ENCODE measurements at places on chromosomes 6 and 20. TPM values are rescaled to one million over a fixed set of nuclear protein-coding genes. Genes with fewer than 3 reads are reported as not detected.

DNA sequence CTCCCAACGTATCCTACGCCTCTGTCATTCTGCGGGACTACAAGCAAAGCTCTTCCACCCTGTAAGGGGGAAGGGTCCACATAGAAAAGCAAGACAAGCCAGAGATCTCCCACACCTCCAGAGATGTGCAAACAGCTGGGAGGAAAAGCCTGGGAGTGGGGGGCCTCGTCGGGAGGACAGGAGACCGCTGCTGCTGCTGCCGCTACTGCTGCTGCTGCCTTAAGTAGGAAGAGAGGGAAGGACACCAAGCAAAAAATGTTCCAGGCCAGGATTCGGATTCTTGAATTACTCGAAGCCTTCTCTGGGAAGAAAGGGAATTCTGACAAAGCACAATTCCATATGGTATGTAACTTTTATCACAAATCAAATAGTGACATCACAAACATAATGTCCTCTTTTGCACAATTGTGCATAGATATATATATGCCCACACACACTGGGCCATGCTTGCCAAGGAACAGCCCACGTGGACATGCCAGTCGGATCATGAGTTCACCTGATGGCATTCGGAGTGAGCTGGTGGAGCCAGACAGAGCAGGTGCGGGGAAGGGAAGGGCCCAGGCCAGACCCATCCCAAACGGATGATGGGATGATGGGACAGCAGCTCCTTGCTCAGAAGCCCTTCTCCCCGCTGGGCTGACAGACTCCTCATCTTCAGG lies 108.8 kb upstream of the RAB32 start:
- peak overlapping the region; percentile 40 for H3K4me3 ChIP-seq
- H3K4me1 ChIP-seq, result no peaks in the 10 kb centered on the region
- H3K27me3 ChIP-seq, result no peaks in the 10 kb centered on the region
- DNase-seq, result no peak
- H3K36me3 ChIP-seq, result no peaks in the 10 kb centered on the region

GRCh38 chr6:147447835-147448611 lies 60.5 kb upstream of the SAMD5 start:
- no peak overlapping the region for H3K27ac ChIP-seq
- H3K36me3 ChIP-seq, result no peaks in the 10 kb centered on the region
- no peaks in the 10 kb centered on the region for H3K27me3 ChIP-seq
- no peaks in the 10 kb centered on the region for H3K4me1 ChIP-seq
- peak overlapping the region; percentile 5 for H3K4me3 ChIP-seq

DNA sequence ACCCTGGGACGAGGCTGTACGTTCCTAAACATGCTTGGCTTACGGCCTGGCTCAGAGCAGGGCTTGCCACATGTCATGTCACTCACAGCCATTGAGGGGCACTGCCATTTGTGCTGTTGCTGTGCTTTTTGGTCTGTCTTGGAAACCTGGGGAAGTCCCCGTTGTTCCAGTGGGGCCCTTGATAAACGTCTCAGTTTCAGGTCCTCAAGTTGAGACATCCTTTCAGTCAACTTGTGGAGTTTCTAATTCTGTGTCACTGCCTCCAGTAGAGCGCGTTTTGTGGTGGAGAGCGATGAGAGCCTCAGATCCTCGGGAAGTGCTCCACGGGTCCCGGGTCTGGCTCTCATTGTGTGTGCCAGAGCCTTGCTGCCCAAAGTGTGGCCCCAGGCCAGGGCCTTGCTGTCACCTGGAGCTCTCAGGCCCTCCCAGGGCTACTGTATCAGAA lies 43.0 kb upstream of the CCR6 start:
- H3K4me1 ChIP-seq, result no peaks in the 10 kb centered on the region
- DNase-seq, result no peak
- H3K36me3 ChIP-seq, result no peaks in the 10 kb centered on the region
- H3K4me3 ChIP-seq, result no peak overlapping the region
- no peak overlapping the region for H3K27ac ChIP-seq

DNA sequence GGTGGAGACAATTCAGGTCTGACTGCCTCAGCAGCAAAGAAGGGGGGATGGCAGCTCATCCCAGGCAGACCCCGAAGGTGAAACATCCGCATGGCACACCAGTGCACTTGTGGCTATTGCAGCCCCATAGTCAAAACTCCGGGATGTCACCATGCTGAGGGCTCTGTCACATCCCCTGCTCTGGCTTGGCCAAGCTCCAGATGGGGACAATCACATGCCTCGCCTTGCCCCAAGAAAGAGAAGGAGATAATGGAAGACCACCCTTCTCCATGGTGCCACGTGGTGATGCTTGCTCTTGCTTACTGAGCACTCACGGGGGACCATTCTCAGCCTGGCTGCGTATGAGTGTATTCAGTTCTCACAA lies 60.2 kb downstream of the RBM38 start:
- H3K27me3 ChIP-seq, result no peaks in the 10 kb centered on the region
- no peak for DNase-seq
- H3K4me3 ChIP-seq, result no peak overlapping the region
- peaks cover 25% of the 10 kb centered on the region for H3K4me1 ChIP-seq

DNA sequence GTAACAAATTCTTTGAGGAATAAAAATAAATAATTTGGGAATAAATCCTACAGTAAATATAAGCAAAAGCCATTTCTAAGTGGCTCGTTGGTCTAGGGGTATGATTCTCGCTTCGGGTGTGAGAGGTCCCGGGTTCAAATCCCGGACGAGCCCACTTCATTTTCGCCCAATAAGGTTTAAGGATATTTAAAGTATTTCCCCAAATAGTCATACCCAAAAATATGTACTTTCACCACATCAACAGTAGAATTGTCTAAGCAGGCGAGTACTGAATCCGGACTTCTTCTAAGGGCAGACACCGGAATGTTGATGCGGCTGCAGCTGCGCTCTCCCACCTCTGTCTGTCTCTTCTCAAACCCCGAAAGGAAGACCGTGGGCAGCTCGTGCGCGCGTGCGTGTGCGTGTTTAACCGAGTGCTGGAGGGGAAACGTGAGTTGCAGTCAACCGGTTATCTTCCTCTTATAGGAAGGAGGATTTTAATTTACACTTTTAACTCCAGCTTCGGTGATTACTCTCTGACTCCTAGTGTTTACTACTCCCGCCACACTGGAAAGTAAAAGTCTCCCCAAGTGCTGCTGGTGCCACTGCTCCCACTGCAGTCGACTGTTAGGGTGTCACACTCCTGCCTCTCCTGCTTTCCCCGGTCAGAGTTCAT lies 155.7 kb upstream of the PRSS16 start:
- peak; percentile 47 for DNase-seq
- H3K4me1 ChIP-seq, result peaks cover 3% of the 10 kb centered on the region
- peak overlapping the region; percentile 4 for H3K4me3 ChIP-seq
- no peaks in the 10 kb centered on the region for H3K27me3 ChIP-seq

DNA sequence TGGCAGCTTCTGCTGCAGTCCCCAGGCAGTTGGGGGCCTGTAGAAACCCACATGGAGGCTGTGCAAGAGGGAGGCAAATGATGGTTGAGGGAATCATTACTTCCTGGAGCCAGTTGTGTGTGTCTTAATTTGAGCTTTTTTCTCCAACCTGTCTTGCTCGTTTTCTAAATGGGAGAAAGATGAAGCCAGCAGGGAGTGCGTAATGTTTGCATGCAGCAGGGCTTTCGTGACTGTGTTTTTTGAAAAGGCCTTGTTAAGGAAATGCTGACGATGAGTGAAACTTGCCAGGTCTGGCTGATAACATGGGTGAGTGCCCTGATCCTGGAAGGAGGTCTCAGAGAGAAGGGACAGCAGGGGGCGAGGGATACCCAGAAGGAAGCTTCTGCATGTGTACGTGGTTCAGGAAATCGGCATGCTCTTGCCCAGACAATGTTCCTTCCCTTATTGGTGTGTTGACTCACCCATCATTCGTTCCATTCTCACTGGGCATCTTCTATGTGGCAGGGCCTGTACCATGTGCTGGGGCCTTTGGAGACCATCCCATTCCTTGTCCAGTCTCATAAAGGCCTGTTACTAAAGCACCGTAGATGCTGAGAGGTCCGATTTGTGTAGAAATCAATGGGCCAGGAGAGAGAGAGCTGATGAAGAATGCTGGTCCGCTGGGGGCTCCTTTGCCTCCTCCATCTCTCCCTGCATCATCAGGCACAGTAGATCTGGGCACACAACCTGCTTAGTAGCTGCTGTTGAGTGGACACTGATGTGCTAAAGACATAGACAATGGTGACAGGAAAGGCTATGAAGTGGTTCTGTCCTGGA lies 27.4 kb downstream of the GLP1R start:
- no peaks in the 10 kb centered on the region for H3K4me1 ChIP-seq
- no peak overlapping the region for H3K27ac ChIP-seq
- no peak overlapping the region for H3K4me3 ChIP-seq
- H3K36me3 ChIP-seq, result no peaks in the 10 kb centered on the region
- no peak for DNase-seq

DNA sequence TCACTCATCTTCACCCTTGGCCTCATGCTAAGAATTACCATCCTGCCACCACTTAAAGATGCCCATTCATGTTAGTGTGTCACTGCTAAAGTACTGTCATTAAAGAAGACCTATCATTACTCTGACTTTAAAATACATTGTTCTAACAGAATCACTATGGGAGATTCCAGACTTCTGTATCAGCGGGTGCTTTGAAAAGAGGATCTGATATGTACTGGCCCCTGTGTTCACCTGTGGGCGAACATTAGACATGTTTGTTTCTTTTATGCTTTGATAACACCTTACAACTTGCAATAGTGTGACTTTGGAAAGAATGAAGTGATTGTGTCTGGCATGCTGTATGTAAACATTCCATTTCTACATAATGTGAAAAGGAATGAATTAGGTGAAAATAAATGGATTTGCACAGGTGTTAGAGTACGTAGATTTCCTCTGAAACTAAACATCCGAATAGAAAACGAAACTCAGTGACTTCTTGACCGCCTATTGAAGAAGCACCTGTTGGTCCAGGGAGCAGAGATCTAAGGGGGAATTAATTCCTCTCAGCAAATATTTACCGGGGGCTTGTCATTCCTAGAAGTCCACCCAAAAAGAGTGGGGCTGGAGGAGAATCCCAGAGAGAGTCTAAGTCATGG lies 132.3 kb downstream of the CARMIL1 start:
- H3K36me3 ChIP-seq, result no peaks in the 10 kb centered on the region
- peaks cover 18% of the 10 kb centered on the region for H3K4me1 ChIP-seq
- DNase-seq, result no peak
- no peaks in the 10 kb centered on the region for H3K27me3 ChIP-seq
- no peak overlapping the region for H3K4me3 ChIP-seq

GRCh38 chr6:165082636-165083035 lies 226.8 kb downstream of the C6orf118 start:
- H3K27me3 ChIP-seq, result no peaks in the 10 kb centered on the region
- no peaks in the 10 kb centered on the region for H3K4me1 ChIP-seq
- DNase-seq, result no peak
- H3K4me3 ChIP-seq, result no peak overlapping the region
- no peak overlapping the region for H3K27ac ChIP-seq

GRCh38 chr6:150535151-150535804 lies 64.4 kb upstream of the PLEKHG1 start:
- H3K4me3 ChIP-seq, result no peak overlapping the region
- DNase-seq, result no peak
- H3K36me3 ChIP-seq, result no peaks in the 10 kb centered on the region

DNA sequence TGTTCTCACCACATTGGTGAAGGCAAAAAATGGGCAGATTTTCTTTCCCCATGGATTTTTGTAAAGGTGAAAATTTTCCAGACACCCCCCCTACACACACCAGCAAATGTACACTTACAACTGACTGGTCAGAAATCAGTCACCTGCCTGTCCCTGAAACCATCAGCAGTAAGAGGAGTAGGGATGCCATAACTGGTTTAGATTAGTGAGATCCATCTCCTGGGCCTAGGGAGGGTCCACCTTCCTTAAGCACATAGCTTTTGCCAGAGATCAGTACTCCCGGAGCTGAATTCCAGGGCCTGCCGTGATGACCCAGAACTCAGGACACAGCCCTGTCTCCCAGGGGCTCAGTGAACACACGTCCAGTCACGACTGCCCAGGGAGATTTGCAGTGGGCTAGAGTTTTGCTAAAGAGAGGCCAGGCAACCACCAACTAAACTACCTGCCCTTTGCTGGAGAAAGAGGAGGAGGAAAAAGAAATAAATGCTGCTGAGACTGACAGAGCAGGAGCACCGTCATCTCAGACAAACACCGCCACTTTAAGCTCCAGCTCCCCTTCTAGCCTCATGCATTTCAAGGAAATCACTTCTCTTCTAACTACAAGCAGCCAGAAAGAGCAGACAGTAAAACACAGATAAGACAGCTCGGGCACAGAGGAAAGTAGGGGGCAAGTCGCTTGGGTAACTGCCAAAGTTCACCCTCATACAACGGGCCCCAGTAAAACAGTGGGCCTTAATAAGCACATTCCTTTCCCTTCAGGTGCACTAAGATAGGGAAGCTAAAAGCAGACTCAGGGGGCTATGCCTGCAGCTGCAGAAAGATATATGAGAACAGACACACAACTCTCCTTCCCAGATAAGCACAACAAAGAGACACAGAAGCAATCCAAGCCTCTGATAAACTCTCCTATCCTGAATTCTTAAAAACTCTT lies 82.6 kb upstream of the SPTLC3 start:
- no peaks in the 10 kb centered on the region for H3K36me3 ChIP-seq
- no peak overlapping the region for H3K27ac ChIP-seq
- H3K4me3 ChIP-seq, result no peak overlapping the region
- H3K27me3 ChIP-seq, result no peaks in the 10 kb centered on the region
- no peaks in the 10 kb centered on the region for H3K4me1 ChIP-seq

DNA sequence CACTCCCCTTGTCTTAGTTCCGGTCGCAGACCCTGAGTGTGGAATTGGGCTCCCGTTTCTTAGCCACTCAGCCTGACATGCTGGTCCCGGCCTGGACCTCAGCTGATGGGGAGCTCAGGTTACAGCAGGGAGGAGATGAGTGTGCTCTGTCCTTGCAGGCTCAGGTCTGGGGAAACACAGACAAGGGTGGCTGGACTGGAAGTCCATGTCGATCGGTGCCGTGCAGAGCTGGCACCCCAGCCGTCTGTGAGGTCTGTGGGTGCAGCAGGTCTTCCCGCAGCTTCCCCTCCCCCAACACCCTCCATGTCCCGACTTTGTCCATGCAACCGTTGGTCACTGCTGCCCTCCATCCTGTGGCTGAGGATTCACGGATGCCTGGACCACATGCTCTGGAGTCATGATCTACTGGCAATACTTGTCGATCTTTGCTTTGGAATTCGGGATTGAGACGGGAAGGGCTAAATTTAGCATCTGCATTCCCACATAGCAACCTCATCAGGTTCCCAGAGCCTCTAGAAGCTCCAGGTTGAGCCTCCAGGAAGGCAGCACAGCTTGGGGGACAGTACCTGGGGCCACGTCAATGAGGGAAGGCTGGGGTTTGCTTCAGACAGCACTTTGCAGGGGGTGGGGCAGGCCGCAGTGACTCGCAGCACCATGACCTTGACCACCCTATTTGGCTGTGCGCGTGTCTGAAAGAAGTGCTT lies 118.8 kb downstream of the PSMB1 start:
- H3K4me1 ChIP-seq, result peaks cover 10% of the 10 kb centered on the region
- H3K27me3 ChIP-seq, result no peaks in the 10 kb centered on the region
- no peaks in the 10 kb centered on the region for H3K36me3 ChIP-seq
- no peak overlapping the region for H3K27ac ChIP-seq

TINAG gene
- total RNA-seq, result not detected

WFDC10B gene
- total RNA-seq, result 9.4 TPM

VIP gene
- total RNA-seq, result 2.1 TPM

RHAG gene
- total RNA-seq, result not detected

AKAP12 gene
- 17.7 TPM for total RNA-seq

CCN6 gene
- not detected for total RNA-seq

GRM1 gene
- not detected for total RNA-seq

HRH3 gene
- total RNA-seq, result not detected

Measured in upper lobe of left lung (tissue), 6 donors.